ENCODE measurements at places on chromosomes 16 and 17. TPM values are rescaled to one million over a fixed set of nuclear protein-coding genes. Genes with fewer than 3 reads are reported as not detected.

GRCh38 chr16:10776280-10776679, 32.6 kb downstream of the NUBP1 start:
- DNase-seq, result no peak

DNA sequence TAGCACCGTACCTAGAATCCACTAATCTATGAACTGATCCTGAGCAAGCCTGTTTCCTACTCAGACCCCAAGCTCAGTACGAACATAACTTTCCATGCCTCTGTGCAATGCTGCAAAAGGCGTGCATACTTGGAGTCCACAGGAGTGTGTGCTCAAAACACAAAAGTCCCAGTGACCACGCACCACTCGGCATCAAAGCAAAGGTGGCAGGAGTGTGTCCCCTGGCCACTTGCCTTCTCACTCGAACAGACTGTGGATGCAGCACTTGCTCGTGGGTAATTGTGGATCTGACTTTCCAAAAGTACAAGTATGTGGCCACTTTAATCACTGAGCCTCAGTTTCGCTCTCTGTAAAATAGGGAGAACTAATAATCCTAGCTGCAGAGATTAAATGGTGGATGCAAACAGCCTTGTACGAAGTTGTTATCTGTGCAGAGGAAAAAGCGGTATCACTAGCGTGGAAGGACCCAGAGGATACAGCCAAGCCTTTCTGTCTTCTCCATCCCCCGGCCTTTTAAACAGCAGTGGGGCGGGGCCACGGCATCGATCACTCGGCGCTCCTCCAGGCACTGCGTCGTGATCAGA, 311 bp upstream of the KDM8 start:
- peak; percentile 90 for DNase-seq

DNA sequence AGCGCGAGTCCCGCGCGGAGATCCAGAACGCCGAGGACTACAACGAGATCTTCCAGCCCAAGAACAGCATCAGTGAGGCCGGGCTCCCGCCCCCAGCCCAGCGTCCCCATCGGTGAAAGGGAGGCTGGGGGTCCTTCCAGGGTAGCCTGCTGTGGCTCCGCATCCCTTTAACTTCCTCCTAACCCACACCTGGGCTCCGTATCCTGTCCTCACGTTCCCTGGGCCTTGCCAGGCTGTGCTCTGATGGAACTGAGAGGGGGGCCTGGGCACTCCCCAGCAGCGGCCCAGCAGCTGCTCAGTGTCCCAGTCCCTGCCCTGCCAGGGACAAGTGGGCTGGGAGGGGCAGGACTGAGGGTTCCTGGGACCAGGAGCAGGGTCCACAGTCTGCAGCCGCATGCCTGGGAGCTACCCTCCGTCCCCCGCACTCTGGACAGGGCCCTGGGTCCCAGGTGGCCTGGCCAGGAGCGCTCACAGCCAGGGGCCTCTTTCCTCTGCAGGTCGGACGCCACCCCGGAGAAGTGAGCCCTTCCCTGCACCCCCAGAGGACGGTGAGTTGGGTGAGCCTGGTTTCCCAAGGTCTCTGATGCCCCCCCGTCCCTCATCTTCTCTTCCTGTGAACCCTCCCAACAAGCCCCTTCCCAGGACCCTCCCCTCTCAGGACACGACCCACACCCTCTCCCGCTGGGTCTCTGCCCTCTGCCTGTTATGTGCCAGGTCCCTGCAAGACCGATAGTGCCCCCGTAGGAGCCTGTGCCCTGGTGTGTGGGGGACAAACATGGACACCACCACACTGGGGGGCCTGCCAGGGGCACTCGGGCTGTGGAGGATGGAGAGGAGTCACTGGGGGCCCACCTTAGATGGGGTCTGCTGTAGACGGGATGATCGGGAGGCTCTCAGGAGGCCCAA, 18.1 kb downstream of the KATNB1 start:
- no peak for DNase-seq

- DNase-seq, result peak; percentile 61
These were observed 194.7 kb upstream of the KIF2B start for GRCh38 chr17:53628011-53628410.

GRCh38 chr16:11621920-11622651, 35.4 kb upstream of the LITAF start:
- no peak for DNase-seq

Gene SLC12A3
- total RNA-seq, result not detected
